ENCODE measurements at places on chromosomes 1 and 21.

DNA sequence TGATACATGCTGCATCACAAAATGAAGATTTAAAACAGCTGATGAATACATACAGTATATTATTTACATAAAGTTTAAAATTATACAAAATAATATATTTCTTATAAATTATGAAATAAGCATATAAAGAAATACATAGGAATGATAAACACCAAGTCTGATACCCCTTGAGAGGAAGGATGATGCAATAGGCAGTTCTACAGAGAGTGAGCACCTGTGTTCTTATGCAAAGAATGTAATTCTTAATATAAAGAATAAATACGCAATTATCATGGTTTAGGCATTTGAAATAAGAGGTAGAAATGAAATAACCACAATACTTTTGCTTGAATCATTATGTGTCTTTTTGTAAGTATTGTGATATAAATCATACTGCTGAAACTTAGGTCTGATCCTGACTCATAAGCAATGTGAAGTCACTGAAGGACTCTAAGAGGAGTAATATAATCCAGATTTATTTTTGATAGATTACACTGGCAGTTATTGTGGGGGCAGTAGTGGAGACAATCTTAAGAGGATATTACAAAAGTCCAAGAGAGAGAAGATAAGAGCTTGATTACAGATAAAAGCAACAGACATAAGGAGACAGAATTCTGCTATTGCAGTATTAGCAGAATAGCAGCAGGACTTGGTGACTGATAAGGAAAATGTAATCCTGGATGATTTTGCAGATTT lies 39.0 kb downstream of the TTLL7 start:
- no peak for DNase-seq

DNA sequence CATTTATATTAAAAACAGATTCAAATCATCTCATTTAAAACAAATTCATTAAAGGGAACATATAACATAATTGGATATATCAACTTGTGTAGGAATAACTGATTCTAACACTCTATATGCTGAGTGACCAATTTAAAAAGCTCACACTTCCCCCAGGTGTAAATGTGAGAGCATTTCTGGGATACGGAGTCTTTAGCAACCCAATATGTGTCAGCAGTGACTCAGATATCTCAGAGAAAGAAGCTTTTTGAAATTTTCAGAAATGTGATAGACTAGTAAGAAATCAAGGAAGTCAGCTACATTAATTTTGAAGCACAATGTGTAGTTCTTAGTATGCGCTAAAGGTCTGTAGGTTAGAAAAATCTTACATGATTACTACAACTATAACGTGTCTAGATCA lies 87.9 kb upstream of the SERTAD4 start:
- no peak for DNase-seq

DNA sequence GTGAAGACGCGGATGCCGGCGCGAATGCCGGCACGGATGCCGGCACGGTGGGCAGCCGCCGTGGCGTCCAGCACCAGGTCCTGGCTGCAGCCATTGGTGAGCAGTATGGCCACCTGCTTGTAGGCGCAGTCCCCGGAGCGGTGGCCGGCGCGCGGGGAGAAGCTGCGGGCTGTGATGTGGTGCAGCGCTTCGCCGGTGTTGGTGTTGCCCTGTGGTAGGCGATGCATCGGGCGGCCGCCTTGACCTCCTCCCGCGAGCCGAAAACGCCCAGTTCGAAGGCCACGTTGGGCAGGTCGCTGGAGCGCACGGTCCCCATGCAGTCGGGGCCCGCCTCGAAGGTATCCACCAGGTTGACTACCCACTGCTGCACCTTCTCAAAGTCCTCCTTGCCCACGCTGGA lies 120.2 kb downstream of the NR5A2 start:
- DNase-seq, result no peak

DNA sequence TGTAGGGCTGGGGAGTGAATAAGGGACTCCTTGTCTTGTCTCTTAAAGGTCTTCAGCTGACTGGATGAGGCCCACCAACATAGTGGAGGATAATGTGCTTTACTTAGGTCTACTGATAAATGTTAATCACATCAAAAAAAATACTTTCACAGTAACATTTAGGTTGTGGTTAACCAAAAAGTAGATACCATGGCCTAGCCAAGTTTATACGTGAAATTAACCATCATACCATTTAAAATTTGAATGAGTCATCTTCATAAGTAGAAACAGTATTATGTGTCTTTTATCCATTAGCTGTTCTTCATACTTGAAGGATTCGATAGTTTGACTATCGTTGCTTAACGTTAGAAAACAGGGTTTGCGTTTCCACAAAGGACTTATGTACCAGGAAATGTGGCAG lies 80.9 kb downstream of the MTR start:
- no peak for DNase-seq

DNA sequence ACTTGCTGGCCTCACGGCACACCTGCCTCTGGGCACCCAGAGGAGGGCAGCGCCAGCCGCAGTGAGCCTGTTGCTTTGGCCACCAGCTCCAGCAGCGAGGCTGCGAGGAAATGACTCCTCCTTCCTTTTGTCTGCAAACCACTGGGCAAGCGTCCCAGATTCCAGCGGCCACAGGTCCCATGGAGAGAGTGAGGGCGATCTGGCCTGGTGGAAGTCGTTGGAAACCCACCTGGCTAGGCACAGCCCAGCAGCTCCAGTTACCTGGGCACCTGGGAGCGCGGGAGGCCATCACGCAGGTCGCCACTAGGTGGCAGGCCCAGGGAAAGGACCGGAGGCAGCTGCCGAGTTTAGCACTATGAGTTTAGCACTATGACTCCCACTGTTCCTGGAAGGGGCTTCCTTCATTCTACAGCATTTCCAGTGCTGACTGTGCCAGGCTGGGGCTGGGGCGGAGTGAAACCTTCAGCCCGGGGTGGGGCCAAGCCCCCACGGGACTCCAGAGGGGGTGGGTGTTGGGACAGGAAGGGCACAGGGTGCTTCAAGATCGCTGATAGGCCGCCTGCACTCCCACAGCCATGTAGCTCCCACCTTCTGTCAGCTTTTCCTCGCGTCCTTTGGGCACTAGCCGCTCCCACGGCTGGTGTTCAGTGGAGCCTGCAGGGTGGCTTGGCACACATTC lies 1.1 kb upstream of the ESPN start:
- DNase-seq, result peak; percentile 85
